Muscle of leg (tissue), 16 donors: ENCODE measurements at places on chromosomes 1 and 21.

DNA sequence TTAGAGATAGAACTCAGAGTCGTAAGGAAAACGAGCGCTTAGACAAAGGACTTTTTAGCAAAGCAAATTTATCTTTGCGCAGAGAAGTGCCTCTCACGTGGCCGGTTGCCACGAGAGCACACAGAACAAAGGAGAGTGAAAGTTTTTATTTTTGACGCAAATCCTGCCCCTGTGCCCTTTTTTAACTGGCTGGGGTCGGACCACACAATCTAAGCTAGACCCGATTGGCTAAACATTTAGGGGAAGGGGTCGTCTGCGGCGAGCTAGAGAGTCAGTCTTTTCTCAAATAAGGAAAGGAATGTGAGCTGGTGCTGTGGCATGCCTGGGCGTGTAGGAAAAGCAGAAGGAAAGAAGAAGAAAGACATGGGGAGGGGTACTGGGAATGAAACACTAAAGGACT lies 2.4 kb downstream of the KRTAP10-2 start:
- no peak for DNase-seq

DNA sequence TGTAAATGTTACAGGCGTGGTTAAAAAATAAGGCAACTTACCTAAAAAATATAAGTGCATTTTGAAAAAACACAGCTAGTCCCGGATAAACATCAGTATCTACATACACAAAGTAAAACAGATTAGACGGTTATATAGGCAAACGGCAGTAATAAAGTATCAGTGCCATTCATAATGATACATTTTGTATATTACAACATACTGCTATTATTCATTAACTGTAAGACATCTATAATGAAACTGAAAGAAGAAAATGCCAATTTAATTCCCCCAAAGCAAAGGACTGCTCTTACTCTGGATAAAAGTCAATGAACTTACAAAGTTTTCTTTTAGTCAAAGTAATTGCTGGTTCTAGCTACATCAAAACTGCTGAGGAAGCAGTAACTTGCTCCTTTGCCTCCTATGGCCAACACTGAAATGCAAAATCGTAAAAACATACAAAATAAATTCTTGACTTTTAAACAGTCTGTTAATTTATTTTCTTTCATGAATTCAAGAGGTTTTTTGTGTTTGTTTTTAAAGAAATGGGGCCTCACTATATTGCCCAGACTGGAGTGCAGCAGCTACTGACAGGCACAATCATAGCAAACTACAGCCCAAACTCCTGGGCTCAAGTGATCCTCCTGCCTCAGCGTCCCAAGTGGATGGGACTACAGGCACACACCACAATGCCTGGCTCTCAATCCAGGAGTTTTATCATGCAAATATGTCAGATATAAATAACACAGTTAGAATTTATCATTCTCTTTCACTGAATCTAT lies 23.9 kb downstream of the TMEM50B start:
- DNase-seq: no peak

DNA sequence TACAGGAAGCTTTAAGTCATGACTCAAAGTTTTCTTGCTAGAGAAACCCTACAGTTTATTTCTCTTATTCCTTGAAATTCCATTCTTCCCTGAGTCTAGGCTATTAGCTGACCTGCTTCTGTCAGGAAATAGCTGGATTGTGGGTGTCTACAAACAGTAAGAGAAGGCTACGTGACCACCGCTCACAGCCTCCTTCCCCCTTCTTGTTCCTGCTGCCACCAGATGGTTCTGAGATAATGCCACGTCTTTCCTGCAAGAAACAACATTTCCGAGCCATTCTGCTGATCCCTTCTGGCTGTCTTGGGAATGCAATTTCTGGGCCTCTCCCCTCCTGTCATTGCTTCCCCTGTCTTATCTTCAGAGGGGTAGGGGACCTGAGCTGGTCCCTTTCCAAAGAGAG lies 128.9 kb upstream of the SGIP1 start:
- no peak for DNase-seq

- no peak for DNase-seq
Observed at GRCh38 chr21:14846621-14847020, 218.2 kb downstream of the NRIP1 start.

DNA sequence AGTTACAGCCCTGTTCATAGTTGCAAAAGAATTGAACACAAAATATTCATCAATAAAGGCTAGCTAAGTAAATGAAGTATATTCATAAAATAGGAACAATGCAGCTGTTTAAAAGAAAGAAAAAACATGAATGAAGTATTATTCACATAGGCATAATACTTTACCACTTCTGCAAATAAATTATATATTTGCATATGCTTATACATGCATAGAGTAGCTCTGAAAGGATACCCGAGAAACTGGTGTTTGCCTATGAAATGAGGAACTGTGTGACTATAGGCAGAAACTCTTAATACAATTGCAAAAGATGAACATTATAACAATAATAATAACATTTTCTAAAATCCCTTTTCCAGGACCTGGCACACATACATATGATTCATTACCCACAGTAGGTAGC lies 385.9 kb downstream of the DSCAM start:
- DNase-seq: no peak

- DNase-seq: peak; percentile 79
Observed at GRCh38 chr1:111754984-111755330, 744 bp upstream of the DDX20 start.

- no peak for DNase-seq
Observed at GRCh38 chr1:170424346-170424745, 107.6 kb upstream of the GORAB start.
